Endodermal cell (in vitro differentiated cells): ENCODE measurements at places on chromosomes 16 and 17.
A peak's percentile ranks its signal among the peaks of the same experiment; 100 is the strongest.

DNA sequence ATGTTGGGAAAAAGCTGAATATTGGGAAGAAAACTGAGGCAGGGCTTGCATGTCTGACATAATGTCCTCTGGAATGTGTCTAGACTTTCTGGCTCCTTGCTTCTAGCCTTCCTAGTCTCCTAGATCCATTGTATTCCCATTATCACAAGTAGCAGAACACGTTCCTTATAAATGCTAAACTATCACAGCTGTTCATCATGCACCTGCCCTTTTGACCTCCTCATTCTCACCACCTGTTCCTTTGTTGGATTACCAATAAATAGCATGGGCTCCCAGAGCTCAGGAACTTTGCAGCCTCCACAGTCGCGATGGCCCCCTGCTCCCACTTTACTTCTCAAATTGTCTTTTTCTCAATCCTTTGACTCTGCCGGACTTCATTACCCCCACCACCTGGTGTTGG is 49.7 kb downstream of the ACSM1 start:
- no peak for DNase-seq

- DNase-seq, result no peak
These were observed 130.8 kb downstream of the GAS7 start for GRCh38 chr17:10067446-10068143.

GRCh38 chr16:66203476-66203875 is 163.0 kb upstream of the CDH5 start:
- peak; percentile 17 for DNase-seq

GRCh38 chr17:69086641-69087040 is 25.9 kb upstream of the ABCA9 start:
- DNase-seq, result no peak

DNA sequence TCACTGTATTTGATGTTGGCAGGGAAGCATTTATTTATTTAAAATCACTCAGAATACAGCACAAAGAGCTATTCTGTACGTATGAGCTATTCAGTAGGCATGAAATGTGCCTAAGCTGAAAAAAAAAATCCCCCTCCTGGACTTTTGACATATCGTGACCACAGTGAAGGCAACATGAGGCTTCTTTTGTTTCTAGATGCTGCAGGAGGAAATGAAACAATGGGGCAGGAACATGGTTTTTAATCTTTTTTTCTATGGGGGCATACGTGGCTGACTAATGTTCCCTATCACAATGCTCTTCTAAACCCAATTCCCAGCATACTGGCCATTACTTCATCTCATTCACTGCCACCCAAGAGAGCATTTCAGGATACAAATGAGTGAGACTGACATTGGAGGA is 191.0 kb upstream of the PMFBP1 start:
- no peak for DNase-seq

- DNase-seq, result no peak
These were observed 56.5 kb downstream of the TMEM132E start for GRCh38 chr17:34635876-34636275.
